Bone marrow (tissue), 2 donors: ENCODE measurements at places on chromosomes 5 and 9.

DNA sequence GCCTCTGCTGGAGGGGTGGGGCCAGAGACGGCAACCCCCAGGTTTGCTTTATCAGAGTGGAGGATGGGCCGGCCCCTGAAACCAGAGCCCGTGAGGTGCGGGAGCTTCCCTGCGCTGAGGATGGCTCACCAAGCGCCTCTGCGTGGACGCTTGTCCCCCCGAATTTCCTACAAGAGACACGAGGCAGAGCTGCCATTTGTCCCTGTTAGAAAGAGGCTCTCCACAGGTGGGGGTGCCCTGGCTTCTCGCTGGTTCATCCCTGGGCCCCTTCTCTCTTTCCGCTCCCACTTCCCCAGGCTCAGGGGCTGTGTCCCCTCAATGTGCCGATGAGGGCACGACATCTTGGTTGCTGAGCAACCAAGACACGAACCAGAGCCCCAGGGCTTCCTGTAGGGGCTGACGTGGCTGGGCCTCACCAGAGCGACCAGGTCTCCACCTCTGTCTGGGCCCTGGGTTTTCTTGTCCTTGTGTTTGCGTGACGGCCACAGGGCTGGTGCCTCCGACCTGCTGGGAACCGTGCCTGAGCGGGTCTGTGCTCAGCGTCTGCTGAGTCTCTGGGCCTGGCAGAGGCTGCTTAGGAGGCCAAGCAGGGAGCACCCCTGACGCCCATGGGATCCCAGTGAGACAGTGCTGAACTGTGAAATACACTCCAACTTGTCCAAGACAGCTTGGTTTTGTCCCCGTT, 119.6 kb upstream of the COL5A1 start:
- no peak for DNase-seq

DNA sequence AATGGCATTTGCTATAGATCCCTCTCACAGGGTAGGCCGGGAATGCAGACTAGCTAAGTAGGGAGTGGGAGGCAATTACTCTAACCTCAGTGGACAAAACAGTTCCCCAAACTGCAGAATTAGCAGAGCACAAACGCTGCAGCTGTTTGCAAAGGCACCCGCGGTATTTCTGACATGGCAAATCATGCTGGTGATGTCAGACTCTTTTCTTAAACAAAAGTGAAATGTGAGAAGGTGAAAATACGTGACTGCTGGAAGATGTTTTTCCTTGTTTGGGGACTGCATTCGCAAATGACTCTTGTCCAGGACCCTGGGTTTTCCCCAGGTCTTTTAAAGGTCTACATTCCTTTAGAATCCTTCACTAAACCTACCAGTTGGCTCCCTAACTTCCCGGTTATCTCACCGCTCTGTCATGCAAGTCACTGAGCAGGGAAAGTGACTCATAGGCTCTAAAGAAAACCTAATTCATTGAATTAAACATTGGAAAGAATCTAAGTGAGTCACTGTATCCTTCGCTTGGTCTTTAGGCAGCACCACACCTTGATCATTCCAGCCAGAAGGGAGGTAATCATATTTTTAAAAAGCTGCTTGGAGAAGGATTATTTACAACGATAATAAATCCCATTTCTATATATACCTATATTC, 91.5 kb upstream of the DNAH5 start:
- no peak for DNase-seq

DNA sequence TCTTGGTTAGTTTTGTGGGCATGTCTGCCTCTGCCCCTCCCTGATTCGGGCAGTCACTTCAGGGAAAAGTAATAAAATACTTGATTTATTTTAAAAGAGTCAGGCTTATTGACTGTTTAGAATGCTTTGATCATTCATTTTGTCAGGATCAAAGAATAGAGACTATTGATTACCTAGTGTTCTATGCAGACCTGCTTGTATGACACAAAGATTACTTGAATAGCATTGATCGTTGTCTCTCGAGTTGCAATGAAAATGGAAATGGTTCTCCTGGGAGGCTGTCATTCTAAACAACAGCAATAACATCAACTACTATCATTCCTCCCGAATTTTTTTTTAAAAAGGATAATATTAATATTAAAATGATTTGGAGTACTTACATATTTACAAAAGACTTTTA, 133.2 kb upstream of the DMAC1 start:
- no peak for DNase-seq

GRCh38 chr5:139262059-139262741, 31.3 kb upstream of the MATR3 start:
- no peak for DNase-seq
